ENCODE measurements at places on chromosomes 4 and X.

GRCh38 chr4:41366911-41367517 lies 110.3 kb downstream of the UCHL1 start:
- no peak for DNase-seq

GRCh38 chrX:39536211-39536610 lies 561.5 kb downstream of the BCOR start:
- no peak for DNase-seq

GRCh38 chr4:53889326-53890055 lies 174.9 kb downstream of the CHIC2 start:
- DNase-seq: no peak

GRCh38 chr4:974668-975067 lies 1.3 kb upstream of the DGKQ start:
- DNase-seq: no peak

DNA sequence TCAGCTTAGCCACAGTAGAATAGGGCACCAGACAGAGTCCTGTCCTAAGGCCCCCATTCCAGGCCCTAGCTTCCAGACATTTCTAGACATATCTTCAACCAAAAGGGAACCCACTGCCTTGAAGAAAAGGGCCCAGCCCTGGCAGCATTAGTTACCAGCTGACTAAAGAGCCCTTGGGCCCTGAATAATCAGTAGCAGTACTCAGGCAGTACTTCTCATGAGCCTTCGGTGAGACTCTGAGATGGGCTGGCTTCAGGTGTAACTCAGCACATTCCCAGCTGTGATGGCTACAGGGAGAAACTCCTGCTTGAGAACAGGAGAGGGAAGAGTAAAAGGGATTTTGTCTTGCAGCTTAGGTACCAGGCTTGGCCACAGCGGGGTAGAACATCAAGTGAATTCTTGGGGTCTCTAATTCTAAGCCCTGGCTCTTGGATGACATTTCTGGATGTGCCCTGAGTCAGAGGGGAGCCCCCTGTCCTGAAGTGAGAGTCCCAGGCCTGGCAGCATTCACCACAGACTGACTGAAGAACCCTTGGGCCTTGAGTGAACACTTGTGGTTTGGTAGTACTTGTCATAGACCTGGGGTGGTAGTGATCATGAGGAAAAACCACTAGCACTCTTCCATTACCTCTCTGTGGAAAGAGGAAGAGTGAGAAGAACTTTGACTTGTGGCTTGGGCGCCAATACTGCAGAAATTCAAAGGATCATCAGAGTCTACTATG lies 170.1 kb downstream of the ATP10D start:
- no peak for DNase-seq

GRCh38 chr4:6705646-6706045 lies 4.0 kb downstream of the MRFAP1L1 start:
- no peak for DNase-seq

DNA sequence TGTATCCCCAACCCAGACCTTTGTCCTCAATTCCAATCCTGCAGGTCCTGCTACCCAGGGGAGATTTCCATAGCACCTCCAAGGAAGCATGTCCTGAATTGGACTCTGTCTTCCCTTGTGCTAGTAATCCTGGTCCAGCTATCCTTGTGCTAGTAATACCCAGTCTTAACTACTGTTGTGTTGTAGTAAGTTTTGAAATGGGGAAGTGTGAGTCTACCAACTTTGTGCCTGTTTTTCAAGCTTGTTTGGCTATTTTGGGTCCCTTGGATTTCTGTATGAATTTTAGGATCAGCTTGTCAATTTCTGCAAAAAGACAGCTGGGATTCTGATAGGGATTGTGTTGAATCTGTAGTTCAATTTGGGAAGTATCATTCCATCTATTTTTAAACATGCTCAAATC lies 51.4 kb downstream of the CD99L2 start:
- DNase-seq: no peak

DNA sequence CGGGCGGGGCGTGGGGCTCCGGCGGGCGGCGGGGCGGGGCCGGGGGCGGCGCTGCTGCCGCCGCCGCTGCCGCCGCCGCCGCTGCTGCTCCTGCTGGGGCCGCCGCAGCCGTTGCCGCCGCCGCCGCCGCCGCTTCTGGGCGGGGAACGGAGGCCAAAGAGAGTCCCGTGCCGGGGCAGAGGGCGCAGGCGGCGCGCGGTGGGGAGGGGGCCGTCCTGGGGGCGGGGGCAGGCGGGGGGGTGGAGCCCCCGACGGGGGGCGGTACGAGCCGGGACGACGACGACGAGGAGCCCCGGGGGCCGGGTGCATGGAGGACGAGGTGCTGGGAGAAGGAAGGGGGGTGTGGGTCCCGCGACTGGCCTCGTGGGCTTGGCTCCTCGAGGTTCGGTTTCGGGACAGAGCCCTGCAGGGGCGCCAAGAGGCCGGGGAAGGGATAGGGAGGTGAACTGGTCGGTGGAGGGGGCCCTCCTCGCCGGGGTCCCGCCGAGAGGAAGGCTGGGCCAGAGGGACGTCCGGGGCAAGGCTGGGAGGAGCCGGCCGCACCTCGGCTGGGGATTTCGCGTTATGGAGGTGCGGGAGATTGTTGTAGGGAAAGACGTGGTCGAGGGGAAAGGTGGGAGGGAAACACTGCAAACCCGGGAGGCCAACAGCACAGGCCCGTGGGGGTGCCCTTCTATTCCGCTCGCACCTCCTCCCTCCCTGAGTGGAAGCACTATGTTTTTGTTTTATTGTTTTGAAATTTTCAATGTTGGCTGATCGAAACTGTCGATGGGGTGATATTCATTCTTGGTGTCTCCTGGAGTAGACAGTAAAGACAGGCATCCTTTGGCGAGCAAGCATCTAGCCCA lies 1.9 kb downstream of the BCORL1 start:
- peak; percentile 58 for DNase-seq

DNA sequence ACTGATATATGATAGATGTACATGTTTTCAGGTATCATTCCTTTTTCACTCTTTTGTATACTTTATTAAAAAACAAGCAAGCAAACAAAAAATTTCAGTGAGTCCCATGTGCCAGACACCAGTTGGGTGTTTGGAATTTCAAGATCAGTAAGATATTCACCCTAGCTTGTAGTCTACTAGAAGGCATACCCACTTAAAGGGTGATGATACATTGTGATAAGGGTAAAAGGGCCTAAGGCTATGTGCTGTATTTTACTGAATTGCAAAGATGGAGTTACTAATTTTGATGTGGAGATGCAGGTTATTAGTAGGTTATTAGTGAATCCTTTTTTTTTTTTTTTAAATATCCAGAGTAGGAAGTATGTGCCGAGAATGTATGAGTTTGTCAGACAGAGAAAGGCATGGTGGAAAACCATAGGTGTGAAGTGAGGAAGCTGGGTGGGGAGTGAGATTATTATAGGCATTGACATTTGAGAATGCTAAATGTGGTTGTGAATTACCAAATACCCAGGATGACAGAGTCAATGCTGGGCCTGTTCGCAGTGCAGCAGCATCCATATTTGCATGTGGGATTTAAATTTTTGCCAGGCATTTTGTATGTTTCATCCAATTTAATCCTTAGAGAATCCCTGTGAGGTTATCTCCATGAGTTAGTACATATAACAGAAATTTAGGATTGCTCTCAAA lies 10.1 kb downstream of the STIM2 start:
- DNase-seq: no peak

DNA sequence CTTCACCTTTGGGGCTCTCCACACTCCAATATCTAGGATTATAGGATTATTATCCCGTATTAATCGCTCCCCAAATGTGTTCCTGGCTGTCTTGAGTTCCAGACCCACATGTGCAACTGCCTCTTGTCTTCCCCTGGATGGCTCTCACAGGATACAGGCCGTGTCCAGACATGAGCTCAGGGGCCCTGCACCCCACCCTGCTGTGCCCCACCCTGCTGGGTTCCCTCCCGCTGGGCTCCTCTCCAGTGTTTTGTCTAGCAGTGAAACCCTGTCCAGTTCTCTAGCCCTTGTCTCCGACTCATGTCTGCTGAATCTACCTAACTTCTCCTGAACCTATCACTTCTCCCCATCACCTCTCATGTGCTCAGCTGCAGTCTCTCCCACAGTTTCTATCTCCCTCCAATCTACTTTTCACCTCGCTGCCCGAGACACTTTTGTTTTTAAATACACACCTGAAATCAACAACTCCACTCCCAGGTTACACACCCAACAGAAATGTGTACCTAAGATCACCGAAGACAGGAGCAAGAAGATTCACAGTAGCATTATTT lies 2.0 kb downstream of the RNF212 start:
- DNase-seq: no peak

DNA sequence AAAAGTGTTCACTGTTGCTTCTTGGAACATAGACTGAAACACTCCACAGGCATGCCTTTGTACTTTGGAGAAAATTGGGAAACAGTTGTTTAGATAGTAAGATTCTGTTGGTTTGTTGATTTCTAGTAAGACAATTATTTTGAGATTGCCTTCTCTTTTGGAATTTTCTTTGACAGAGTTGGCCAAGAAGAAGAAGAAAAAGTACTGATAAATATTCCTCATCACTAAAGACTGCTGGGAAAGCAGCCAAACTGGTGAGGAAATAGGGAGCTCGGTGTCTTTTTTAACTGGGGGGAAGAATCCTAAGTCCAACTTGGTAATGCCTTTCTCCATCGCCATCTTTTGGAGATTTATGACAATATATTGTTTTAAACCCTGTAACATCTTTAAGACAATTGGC lies 370.7 kb downstream of the GPAT3 start:
- no peak for DNase-seq

DNA sequence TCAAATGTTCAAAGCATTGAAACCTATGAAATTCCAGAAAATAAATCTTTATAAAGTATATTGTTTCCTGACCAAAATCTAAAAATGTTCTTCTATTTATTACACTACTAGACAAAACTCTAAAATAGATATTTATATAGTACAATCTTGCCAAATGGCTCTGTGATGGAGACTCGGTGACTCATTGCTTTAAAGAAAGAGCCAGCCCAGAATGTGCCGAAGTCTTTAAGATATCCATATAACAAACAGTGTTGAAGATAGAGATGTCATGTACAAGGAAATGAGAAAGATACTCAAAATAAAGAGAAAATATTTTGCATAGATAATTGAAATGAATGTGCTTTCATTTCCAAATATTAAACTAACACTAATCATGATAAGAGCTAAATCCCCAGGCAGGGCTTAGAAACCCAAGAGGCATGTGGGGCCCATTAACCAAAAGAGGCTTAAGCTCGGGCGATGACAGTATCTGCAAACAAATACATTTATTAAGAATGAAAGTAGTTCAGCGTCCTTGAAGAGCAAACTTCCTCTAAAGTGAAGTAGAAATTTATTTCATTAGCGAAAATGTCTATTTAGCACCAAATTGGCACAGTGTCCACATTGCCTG lies 102.1 kb upstream of the FAM9B start:
- DNase-seq: no peak

- no peak for DNase-seq
Observed at GRCh38 chrX:66064261-66064660, 24.4 kb upstream of the VSIG4 start.

DNA sequence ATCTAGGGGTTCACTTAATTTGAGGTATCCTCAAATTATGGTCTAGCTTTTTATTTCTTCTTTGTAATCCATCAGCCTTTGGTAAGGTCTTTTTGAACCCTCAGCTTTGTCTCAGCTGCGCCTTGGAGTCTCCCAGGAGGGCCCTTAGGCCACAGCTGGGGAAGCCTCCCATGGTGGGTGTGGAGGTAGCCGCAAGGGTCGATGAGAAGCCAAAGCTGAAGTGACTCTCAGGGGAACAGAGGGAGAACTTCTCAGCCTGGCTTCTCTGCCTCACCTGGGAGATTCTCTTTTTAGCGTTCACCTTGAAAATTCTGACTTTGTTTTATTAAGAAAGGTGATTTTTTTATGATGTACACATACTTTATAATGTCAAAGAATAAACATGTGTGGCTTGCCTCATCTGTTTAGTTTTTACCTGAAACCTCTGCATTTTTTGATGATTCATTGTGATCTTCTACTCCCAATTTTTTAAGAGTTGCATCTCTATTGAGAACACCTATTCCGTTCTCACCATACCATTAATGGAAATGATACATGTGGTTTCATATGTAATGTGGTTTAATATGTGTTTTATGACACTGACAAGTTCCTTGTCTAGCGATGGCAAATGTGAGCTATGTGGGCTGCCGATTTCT lies 25.6 kb upstream of the SLC25A4 start:
- no peak for DNase-seq

GRCh38 chr4:99405433-99406115 lies 29.6 kb downstream of the ADH7 start:
- peak; percentile 65 for DNase-seq

GRCh38 chr4:40340030-40340429 lies 4.9 kb downstream of the CHRNA9 start:
- no peak for DNase-seq

GRCh38 chr4:5374592-5374991 lies 323.3 kb downstream of the STK32B start:
- DNase-seq: no peak

DNA sequence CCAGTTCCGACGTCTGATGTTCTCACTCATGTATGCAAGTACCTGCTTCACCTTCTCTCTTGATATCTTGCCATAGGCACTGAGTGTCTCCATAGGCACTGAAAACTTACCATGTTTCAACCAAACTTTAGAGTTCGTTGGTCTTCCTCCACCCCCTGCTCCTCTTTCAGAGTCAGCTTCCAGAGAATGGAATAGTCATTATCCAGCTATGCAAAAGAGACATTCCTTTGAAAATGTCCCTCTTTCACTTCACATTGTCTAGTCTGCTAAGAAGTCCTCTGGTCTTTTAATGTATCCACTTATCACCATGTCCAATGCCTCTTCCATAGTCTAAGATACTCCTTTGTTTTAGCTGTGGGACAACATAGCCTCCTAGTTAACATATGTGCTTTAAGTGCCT lies 566.0 kb upstream of the TENM3 start:
- DNase-seq: no peak

DNA sequence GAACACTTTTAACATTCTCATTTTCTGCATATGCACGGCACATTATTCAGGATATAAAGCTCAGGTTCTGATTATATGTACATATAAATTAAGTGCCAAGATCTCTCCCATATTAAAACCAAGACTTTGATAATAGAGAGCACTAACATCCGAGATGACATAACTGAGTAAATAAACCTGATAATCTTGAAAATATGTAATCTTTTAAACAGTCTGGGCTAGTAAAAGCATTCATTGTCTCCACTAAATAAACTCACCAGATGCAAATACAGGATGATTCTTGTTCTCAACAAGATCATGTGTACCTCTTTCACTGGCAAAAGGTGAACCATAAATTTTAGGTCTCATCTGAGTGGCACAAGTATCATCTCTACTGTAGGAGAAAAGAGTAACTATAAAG lies 942.2 kb downstream of the TRAM1L1 start:
- no peak for DNase-seq

GRCh38 chr4:87592124-87592523 lies 16.2 kb upstream of the DSPP start:
- no peak for DNase-seq

- no peak for DNase-seq
Observed at GRCh38 chr4:63393544-63393943, 1015.7 kb downstream of the TECRL start.
